CD4-positive, alpha-beta T cell treated with Interleukin-15 for 1 hour (primary cell): ENCODE measurements at places on chromosomes 4 and X.

GRCh38 chr4:53011259-53011905 is 149.3 kb downstream of the RASL11B start:
- DNase-seq, result no peak

DNA sequence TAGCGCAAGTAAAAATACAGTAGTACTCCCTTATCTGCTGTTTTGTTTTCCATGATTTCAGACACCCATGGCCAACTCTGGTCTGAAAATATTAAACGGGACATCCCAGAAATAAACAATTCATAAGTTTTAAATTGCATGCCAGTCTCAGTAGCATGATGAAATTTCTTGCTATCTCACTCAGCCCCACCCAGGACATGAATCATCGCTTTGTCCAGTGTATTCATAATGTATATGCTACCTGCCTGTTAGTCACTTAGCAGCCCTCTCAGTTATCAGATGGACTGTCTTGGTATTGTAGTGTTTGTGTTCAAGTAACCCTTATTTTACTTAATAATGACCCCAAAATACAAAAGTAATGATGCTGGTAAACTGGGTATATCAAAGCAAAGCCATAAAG is 158.2 kb upstream of the DDIT4L start:
- DNase-seq, result no peak

DNA sequence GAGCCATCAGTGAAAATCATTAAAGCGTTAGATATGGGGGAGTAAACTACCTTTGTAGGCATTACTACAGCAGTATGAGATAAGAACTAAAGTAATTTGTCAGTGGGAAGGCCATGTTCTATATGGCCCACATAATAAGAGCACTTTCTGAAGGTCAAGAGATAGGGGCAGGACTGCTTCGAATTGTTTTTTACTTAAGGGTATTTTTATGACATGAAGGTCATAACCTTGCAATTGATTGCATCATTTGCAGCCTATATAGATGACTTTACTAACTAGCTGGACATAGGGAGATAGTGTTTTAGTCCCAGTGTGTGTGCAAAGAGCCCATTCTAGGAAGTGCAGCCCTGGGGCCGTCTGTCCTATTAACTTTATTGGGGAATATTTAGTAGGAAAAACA is 23.6 kb upstream of the GC start:
- no peak for DNase-seq

- peak; percentile 15 for DNase-seq
These were observed 33.9 kb downstream of the WDR1 start for GRCh38 chr4:10082459-10083272.

- peak; percentile 87 for DNase-seq
These were observed 202.7 kb downstream of the OR13H1 start for GRCh38 chrX:131746491-131746968.

DNA sequence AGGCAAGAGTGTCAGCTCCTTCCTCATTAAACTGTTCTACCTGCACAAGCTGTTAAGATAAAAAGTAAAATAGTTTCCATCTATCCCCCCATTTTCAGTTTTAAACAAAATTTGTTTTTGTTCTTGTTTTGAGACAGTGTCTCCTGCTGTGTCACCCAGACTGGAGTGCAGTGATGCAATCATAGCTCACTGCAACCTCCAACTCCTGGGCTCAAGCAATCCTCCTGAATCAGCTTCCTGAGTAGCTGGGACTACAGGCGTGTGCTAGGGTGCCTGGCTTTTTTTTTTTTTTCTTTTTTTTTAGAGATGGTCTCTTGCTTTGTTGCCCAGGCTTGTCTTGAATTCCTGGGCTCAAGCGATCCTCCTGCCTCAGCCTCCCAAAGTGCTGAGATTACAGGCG is 105.4 kb downstream of the HS6ST2 start:
- DNase-seq, result no peak

GRCh38 chr4:147481577-147482109 is 746 bp downstream of the EDNRA start:
- DNase-seq, result no peak

DNA sequence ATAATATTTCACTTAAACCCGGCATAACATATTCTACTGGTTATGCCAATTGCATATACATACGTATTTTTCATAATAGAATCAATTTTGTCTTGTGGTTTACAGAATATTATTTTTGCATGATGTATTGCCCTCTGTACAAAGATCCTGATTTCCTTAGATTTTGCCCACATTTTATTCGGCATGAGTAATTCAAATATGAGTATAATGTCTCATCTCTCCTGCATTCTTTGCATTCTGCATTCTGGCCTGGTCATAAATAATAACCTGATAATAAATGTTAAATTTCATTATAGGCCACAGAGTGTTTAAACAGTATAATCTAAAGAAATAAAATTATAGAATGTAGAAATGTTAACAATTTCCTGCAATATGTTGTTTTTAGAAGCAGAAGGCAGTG is 205.3 kb downstream of the TLL1 start:
- DNase-seq, result no peak

DNA sequence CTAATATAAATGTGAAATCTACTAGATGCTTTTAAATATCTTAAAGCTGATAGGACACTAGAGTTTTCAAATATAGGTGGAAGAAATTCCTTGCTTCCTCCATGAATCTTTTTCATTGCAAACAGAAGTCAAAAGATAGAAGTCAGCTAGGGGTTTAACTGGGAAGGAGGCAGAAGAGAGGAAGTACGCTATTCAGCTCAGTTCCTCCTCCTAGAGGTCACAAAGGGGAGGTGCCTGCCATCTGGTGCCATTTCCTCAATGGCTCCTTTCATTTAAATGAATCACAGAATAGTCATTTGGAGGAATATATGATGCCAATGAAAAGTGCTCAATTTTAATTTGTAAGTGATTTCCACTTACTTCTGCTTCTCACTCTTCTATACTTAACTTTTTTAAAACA is 8.5 kb downstream of the COL25A1 start:
- DNase-seq, result no peak

DNA sequence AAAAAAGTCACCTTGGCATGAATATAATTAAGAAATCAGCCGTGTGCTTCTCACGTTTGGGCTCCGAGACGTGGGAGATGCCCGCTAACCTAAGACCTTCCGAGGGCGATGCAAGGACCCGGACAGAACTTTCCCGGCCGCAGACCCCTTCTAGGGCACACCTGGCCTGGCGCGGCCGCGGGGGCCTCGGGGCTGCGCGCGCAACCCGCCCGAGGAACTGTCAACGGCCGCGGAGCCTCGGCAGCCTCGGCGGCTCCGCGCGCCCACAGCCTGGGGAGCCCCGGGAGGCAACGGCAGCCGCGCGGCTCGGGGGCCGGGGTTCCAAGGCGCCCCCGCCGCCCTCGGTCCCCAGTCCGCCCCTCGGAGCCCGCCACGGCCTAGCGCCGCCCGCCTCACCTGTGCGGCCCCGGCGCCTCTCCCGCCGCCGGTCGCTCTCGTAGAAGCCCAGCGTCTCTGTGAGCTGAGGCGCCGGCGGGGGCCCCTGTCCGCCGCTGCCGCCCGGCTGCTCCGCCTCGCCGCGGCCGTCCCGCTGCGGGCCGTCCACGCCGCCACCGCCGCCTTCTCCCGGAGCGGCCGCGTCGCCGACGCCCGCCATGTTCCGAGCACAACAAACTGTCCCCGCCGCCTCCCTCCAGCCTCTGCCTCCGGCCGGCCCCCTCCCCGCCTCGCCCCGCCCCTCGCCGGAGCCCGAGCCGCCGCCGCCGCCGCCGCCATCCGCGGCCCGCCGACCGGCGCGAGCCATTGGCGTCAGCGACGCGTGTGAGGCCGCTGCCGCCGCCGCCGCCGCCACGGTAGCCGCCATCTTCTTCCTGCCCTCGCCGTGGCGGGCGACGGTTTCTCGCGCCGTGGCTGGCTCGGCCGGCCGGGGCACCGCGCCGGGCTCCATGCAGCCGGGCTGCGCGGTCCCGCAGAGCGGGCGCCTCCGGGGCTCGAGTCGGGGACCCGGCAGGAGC is at the start of gene TAPT1:
TAPT1 (minus strand) TSS at position 609 of the 953 bp plus-strand sequence; CDS start at position 595, 14 bp downstream.
- peak; percentile 81 for DNase-seq
